ENCODE measurements at places on chromosomes 7 and 10. TPM values are rescaled to one million over a fixed set of nuclear protein-coding genes. Genes with fewer than 3 reads are reported as not detected.

EN2 gene
- total RNA-seq = not detected

SPDYE3 gene
- total RNA-seq = not detected

LRRC17 gene
- total RNA-seq = 1.7 TPM

VWC2 gene
- total RNA-seq = not detected

ADCY1 gene
- 9.2 TPM for total RNA-seq

PRPS1L1 gene
- total RNA-seq = not detected

ZNF425 gene
- total RNA-seq = 0.33 TPM

SPACDR gene
- not detected for total RNA-seq

GATA3 gene
- total RNA-seq = 0.93 TPM

SFMBT2 gene
- 1.7 TPM for total RNA-seq

DOCK1 gene
- total RNA-seq = 14.6 TPM

NAT16 gene
- not detected for total RNA-seq

SLC26A4 gene
- total RNA-seq = 0.05 TPM

OPN4 gene
- not detected for total RNA-seq

NKX1-2 gene
- total RNA-seq = not detected

ITGA8 gene
- 0.31 TPM for total RNA-seq

MEOX2 gene
- total RNA-seq = 0.19 TPM

CAV2 gene
- total RNA-seq = 44.3 TPM

PAX4 gene
- total RNA-seq = not detected

HECW1 gene
- 0.87 TPM for total RNA-seq

DNAAF5 gene
- 9.5 TPM for total RNA-seq

NEURL1 gene
- total RNA-seq = 0.10 TPM

ADRA2A gene
- 0.65 TPM for total RNA-seq

MOGAT3 gene
- total RNA-seq = 28.6 TPM

GBX1 gene
- not detected for total RNA-seq

TCAF2 gene
- 5.8 TPM for total RNA-seq

UNCX gene
- not detected for total RNA-seq

FAM3C gene
- total RNA-seq = 35.2 TPM

NPTX2 gene
- 1.3 TPM for total RNA-seq

LRRC4 gene
- total RNA-seq = 0.74 TPM

C7orf33 gene
- total RNA-seq = not detected

TUBAL3 gene
- not detected for total RNA-seq

THSD7A gene
- total RNA-seq = 1.1 TPM

GNAT3 gene
- total RNA-seq = not detected

ZNF655 gene
- 26.3 TPM for total RNA-seq

CCAR1 gene
- total RNA-seq = 30.6 TPM

FAM24B gene
- total RNA-seq = 0.59 TPM

RAPGEF5 gene
- total RNA-seq = 21.1 TPM

FFAR4 gene
- total RNA-seq = 0.25 TPM

NEBL gene
- 8.3 TPM for total RNA-seq

EPO gene
- 1.00 TPM for total RNA-seq

HABP2 gene
- total RNA-seq = 439 TPM

TUBB8 gene
- not detected for total RNA-seq

H2BK1 gene
- total RNA-seq = not detected

IDI2 gene
- total RNA-seq = not detected

CPA1 gene
- total RNA-seq = not detected
